ENCODE measurements at places on chromosomes 5 and 9.
A peak's percentile ranks its signal among the peaks of the same experiment; 100 is the strongest.

- DNase-seq, result no peak
Observed at GRCh38 chr9:2169035-2169434, 153.9 kb downstream of the SMARCA2 start.

- DNase-seq, result no peak
Observed at GRCh38 chr5:90888511-90889324, 330.1 kb downstream of the ADGRV1 start.

- DNase-seq, result no peak
Observed at GRCh38 chr9:134501761-134502265, 139.8 kb upstream of the COL5A1 start.

DNA sequence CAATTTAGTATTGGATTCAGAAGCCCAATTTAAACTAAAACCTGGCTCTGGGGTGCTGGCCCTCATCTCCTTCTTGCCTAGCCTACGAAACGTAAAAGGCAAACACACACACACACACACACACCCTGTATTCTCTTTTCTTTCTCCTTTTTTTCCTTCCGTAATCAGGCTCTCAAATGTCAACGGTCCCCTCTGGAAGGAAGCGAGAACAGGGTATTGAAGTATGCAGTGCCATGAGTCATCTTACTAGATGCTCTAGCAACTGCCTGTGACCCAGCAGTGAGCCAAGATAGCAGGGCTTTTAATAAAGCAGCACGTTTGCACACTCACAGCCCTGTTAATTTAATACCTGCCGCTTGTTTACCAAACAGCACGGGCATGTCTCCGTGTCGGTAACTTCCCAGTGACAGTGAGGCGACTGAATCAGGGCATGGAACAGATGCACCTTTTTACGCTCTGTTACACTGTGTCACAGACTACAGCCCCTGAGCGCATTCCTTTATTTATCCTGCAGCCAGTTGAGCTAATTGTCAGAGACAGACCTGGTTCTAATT lies 243.8 kb downstream of the BNC2 start:
- DNase-seq, result peak; percentile 71

- DNase-seq, result no peak
Observed at GRCh38 chr5:148939676-148940075, 113.3 kb downstream of the ADRB2 start.

DNA sequence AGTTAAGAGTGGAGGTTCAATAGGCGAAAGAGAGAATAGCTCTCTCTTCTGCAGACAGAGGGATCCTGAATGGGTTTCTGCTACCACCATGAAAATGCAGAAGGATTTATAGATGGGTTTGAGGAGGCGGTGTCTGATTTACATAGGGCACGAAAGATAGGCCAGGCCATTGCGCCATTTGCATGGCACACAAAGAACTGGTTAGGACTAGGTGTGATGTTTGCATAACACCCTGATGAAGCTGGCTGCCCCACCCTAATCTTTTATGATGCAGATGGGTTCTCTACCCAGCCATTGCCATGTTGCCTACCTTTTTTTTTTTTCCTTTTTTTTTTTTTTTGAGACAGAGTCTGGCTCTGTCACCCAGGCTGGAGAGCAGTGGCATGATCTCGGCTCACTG lies 51.4 kb upstream of the PDZD2 start:
- no peak for DNase-seq

GRCh38 chr5:140025736-140026135 lies 17.4 kb downstream of the NRG2 start:
- no peak for DNase-seq

DNA sequence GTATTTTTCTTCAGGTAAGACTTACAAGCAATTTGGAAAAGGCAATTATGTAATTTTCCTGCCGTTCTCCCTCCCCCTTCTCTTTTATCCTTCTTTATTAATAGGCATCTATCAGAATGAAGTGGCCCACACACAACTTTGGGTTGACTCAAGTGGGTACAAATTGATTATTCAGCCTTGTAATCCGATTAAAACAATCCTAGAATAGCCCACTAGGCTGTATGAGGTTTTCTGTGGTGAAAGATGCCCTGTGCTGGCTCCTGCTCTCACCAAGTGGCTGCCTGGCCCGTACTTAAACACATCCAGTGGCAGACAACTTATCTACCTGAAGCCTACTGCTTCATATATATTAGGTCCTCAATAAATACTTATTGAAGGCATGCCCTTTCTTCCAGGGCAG lies 177.3 kb upstream of the C9orf72 start:
- peak; percentile 60 for DNase-seq

GRCh38 chr5:17249029-17249634 lies 31.7 kb downstream of the BASP1 start:
- DNase-seq, result no peak

DNA sequence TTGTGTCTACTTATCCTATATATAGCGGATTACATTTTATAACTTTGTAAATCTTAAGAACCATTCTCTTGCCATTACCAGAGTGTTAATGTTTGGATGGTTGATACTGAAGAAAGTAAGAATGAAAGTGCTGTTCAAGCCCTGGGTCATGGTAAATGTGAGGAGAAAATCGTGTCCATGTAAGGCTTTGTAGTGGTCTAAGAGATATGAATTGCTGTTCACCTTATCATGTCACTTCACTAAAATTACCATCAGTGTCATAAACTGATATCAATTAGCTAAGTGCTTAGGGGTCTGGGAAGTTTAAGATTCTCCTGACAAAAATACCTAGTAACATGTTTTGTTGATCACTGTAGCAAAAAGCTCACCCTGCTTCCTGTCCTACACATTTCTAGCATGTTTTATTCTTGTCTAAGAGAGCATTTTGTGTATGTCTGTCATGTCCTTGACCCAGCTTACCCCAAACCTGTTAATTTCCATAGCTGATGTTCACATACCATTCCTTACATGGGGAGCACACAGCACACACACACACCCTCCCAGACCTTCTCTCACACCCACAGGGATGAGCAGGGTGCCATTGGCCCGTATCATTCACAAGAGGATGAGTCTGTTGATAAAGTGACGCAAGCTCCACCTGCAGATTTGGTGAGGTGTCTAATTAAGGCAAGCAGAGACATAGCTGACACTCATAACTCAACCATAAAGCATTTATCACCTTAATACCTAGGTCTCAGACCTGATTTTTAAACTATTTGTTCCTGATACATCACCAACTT lies 125.1 kb upstream of the PAM start:
- no peak for DNase-seq

GRCh38 chr9:26234865-26235264 lies 556.6 kb upstream of the TUSC1 start:
- no peak for DNase-seq

- no peak for DNase-seq
Observed at GRCh38 chr9:135888126-135888765, 19.1 kb downstream of the CAMSAP1 start.

DNA sequence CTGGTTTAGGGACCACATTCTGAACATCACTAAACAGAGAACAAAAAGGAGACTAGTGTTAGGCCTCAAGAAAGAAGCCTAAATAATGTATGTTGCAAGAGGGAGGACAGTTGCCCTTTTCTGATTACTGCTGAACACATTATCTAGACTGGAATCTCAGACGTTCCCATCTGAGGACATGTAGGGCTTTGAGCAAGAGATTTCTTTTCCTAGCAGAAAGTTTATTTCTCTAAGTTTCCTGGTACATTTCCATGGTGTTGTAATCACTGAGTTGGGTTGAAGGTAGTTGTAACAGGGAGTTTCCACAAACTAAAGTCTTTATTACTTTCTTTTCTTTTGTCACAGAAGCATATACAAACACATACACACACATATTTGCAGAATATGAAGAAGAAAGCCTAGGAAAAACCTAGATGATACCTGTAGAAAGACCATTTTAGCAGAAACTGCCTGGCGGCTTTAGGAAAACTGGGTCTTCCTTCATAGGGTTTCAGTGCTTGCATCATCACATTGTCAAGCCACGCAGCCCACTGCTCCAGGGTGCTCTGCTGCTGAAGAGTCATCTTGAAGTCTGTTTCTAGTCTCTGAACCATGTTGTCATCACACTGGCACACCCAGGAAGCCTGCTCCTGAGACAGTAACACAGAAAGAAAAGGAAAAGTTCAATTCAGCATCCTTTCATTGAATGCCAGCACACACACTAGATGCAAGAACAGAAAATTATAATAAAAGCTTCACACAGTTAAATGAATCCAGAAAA lies 269.1 kb downstream of the RFX3 start:
- no peak for DNase-seq

GRCh38 chr5:2417301-2417700 lies 334.2 kb downstream of the IRX2 start:
- no peak for DNase-seq

DNA sequence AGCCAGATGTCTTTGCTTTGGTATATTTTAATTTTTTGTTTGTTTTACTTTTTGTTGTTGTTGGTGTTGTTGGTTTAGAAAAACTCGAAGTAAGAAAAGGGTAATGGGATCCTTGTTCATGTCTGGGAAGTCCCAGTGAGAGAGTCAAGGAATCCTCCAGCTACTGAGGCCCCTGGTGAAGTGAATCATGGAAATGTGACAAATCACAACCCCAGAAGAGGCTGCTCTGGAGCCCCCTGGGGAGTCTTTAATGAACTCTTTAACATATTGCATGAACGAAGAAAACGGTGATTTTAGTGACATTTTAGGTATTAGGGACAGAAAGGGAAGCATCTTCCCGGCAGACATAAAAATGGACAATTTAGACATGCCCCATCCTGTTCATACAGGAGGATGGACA lies 41.3 kb downstream of the TMEM174 start:
- no peak for DNase-seq

- DNase-seq, result no peak
Observed at GRCh38 chr5:104914536-104915070, 1352.0 kb upstream of the NUDT12 start.

- peak; percentile 70 for DNase-seq
Observed at GRCh38 chr5:163503106-163504078, 2.0 kb upstream of the MAT2B start.

DNA sequence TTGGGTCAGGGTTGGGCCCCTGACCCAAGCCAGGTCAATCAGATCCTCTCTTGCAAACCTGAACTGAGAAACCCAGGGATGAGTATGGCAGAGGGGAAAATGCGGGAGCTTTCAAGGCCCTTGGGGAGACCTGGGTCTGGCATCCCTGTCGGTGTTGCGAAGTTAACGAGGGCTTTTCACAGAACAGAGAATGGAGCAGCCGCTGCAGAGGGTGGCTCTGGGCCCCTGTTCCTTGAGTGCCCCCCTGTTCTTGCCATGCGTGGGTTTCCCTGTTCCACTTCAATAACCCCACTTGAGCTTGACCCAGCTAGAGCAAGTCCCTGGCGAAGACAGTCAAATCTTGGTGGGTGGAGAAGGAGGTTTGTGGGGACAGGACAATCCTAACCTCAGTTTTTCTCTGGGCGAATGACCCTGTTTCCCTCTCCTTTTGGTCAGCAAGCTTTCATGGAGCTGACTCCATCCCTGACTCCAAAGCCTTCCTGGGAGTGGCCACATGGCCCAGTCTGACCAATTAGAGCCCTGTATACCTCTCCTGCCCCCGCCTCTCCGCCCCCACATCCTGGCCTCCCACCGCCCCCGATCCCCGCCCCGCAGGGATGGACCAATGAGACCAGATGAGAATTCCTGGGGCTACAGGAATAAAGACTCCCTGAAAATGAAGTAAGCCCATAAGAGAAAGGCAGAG lies 2.9 kb upstream of the VDAC1 start:
- peak; percentile 37 for DNase-seq

DNA sequence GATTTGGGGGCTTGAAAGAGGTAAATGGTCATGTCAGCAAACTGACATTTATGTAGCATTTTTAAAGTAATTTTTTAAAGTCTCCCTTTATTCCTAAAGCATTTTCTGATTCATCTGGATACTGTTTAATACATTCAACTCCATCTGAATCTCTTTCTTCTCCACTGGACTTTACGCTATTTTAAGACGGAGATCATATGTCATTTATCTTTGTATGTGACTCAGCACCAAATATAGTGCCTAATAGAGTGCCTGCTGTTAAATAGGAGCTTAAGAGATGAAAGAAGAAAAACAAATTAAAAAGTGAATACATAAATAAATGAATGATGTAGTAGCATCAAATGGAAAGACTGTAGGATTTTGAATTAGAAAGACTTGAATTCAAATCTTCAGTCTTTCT lies 548.8 kb upstream of the SMC2 start:
- no peak for DNase-seq

GRCh38 chr9:138111607-138112006 lies 234.0 kb downstream of the CACNA1B start:
- DNase-seq, result no peak

GRCh38 chr5:78738693-78739300 lies 90.2 kb upstream of the LHFPL2 start:
- DNase-seq, result no peak

DNA sequence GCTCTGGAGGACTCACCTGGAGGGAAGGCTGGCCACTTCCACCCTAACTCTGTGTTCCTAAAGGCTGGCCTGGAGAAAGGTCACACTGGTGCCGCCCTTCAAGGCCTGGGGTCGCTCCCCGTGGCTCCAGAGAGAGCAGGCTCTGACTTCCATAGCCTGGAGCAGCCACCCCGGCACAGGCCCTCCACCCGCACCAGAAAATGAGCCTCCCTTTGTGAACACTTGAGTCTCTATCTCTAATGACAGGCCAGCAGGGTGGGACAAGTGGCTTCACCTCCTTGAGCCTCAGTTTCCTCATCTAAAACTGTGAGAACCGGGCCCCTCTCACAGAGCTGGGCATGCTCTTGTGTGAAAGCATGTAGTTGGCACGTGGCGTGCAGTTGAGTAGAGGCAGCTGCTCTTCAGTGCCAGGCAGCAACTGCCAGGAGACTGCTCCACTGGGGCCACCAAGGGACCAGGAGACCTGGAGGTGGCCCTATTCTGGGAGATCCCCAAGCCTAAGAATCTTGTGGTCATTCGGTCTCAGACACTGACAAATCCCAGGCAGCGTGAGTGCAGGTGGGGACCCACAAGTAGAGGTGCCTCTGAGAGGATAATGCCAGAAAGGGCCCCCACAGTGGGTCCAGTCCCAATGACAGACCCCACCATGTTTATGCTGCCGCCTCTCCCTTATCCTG lies 56.7 kb upstream of the GARNL3 start:
- DNase-seq, result no peak

DNA sequence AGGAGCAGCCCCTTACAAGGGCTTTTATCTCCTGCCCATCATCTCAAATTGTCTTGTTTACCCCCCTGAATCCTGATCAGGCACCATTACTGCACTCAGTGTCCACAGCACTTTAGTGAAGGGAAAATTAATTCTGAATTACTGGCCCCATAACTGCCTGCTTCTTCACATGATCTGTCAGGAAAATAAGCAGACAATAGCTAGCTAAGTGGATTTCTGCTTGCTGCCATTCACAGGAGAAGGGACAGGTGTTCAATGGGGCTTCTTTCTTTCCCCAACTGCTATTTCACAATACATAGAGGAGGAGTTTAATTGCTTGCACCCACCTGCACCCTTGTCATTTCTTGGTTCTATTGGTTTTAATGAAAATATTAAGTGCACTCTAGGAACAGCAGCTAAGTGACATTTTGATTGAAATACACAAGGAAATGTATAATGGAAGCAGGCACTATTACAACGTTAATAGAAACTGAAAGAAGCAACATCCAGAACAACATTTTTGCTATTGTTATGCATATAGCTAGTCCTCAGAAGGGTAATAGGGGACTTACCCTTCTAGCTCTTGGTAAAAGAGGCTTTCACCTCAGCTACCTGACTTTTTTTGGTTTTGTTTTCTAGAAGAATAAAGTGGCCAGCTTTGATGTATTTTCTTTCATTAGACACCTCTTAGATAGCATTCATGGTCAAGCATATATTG lies 599.3 kb upstream of the TLE4 start:
- peak; percentile 51 for DNase-seq
